Activated CD4-positive, alpha-beta memory T cell treated with anti-CD3 and anti-CD28 coated beads for 36 hours (primary cell): ENCODE measurements at places on chromosomes 7 and 10.

DNA sequence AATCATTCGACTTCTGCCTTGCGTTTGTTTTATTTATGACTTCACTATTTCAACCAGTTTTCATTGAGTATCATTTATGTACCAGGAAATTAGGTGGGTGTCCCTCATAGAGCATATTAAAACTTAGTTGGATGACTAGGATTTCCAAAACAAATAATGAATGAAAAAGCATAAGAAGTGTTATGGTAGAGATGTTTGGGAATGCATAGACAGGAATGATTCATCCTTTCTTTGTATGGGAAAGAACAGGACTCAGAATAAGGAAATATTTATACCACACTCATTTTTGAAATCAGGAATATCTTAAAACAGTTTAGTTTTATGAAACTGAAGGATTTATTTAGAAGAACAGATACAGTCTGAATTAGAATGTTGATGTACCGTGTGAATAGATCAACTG lies 315.7 kb downstream of the EXOC4 start:
- DNase-seq, result no peak

- no peak for DNase-seq
Measured at GRCh38 chr10:23512355-23513058, 73.6 kb downstream of the OTUD1 start.

- DNase-seq, result no peak
Measured at GRCh38 chr10:129772468-129773358, 191.4 kb downstream of the EBF3 start.

DNA sequence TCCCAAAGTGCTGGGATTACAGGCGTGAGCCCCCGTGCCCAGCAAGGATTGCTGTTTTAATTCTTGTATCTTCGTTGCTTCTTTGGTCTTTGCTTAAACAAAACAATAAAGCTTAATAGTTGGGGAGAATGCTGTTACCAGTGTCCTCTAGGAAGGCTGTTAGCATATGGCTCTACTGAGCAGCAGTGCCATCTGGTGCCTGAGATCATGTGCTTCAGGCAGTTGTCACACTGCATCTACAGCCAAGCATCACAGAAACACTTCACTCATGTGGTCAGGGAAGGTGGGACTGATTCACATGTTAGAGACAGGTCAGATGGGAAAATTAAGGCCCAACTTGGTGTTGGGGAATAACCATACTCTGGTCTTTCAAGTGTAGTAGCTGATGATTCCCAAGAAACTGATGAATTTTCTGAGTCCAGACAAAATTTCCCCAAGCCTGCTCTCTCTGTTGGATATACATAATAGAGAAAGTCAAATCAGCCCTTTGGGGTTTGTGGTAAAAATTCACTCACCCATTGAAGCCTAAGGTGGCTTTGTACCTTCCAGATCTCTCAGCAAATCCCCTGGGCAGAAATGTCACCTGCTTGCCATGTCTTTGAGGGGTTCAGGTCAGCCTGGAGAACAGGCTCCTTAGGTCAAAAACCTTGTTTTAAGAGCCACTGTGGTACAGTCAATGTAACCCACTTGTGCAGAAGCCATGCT lies 28.4 kb downstream of the UBE2D4 start:
- peak; percentile 37 for DNase-seq

- DNase-seq, result no peak
Measured at GRCh38 chr7:124489925-124490324, 275.7 kb downstream of the GPR37 start.

DNA sequence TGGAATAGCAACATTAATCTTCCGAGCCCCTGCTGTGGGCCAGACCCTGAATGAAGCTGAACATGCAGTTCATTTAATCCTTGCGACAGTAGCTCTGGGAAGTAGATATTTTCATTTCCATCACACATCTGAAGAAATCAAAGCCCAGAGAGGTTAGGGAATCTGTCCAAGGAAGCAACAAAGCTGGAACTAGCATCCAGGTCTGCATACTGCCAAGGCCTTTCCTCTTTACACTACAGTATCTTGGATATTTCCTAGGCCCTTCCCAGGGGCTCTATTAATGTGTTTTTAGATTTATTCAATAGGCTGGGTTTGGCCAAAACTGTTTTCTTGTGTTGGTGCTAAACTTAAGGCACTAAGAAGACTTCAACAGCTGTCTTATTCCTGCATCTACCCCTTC lies 48.1 kb downstream of the FAM13C start:
- no peak for DNase-seq

DNA sequence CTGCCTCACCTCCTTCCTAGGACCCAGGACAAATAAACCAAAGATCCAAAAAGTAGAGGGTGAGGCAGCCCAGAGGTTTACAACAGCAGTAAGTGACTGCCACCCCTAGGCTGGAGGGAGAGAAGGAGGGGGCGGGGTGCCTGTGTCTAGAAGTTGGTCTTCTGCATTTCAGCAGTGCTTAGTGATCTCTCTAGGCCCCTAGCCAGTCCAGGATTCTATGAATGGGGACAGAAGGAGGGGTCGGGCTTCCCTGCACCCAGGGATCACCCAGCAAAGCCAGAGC lies 62.8 kb upstream of the KDM7A start:
- DNase-seq, result peak; percentile 38

DNA sequence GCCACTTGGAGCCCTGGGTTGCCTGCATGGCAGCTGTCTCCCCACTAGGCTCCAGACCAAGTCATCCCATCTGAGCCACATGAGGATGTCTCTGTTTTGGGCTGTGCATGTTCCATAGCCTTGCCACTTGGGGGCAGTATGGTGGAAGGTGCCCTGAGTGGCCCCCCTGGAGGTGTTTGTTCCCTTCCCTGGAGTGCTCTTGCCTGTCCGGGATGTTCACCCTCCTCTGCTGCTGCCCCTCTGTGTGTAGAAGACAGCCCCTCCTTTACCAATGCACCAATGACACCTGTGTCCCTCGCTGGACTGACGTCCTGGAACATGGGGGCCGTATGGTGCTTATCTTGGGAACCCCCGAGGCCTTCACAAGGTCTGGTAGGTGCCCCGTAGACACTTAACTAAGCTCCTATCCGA lies 100.2 kb downstream of the ACTR3B start:
- DNase-seq, result no peak

DNA sequence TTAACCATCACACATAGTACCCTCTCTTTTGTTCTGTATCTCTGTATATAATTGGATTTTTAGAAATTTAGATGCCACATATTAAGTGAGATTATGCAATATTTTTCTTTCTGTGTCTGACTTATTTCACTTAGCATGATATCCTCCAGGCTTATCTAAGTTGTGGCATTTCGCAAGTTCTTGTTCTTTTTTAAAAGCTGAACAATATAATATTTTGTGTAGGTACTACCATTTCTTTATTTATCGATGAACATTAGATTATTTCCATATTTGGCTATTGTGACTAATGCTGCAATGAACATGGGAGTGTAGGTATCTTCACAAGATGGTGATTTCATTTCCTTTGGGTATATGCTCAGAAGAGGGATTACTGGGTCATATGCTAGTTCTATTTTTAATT lies 295.0 kb downstream of the SUGCT start:
- DNase-seq, result no peak

DNA sequence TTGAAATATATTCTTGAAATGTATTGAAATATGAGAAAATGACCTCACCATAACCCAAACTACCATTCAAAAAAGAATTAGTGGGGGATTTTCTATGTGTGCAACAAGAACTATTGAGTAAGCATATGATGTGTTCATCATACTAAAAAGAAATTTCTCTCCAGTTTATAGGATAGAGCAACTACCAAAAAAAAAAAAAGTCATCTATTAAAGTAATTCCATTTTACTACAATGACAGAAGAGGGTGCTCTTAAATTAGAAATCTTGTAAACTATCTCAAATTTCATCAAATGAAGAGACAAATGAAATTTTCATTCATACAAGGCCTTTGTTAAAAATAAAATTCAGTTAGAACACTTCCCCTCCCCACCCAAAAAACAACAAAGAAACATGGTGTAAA lies 195.4 kb upstream of the PLXDC2 start:
- no peak for DNase-seq

GRCh38 chr7:30927040-30927439 lies 15.4 kb downstream of the AQP1 start:
- DNase-seq, result peak; percentile 6

GRCh38 chr10:101561068-101561915 lies 26.8 kb downstream of the POLL start:
- DNase-seq, result no peak

- no peak for DNase-seq
Measured at GRCh38 chr7:2621948-2622640, 9.7 kb upstream of the TTYH3 start.

GRCh38 chr10:113627836-113628235 lies 36.0 kb downstream of the NRAP start:
- no peak for DNase-seq

DNA sequence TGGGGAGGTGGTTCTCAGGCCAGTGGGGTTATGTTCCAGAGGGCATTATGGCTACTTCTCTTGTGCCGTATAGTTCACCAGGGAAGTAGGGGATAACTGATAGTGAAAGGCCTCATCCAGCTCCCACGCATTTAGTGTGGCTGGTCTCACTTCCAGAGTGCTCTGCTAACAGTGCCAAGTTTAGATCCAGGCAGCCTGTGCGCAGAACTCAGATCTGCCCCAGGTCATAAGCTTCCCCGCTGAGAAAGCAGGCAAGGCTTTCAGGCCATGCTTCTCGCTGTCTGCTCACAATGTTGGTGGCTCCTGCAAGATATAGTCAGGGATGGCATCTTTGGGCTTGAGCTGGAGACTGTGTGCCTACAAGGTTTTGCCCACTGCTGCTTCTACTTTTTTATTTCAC lies 11.3 kb downstream of the AGK start:
- no peak for DNase-seq

DNA sequence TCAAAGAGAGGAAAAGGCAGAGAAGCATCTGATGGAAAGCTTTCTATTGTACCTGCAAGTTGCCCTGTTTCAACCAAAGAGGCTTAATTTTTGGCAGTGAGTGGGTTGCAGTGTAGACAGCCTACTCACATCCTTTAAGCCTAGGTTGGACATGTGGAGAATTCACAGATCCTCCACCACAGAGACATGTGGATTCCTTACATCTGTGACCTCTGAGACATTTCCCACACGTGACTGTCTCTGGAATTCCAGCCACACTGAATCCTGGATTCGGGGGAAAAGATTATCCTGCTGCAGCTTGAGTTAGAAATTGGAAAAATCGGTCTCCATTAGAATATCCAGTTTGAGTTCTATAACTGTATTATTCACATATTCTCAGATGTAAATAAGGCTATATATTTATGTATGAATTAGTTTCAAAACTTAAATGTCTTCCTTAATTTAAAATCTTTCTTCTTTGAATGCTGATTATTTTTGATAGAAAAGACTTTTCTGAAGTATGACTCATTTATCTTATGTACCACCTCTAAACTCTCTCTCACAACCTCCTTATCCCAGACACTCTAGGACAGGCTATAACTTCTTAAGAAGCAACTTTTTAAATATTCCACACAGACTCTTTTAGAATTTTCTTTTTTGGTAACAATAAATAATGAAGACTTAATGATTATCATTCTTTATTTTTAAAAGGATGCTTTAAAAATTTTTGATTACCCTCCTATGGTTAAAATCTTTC lies 123.3 kb downstream of the TWIST1 start:
- no peak for DNase-seq

DNA sequence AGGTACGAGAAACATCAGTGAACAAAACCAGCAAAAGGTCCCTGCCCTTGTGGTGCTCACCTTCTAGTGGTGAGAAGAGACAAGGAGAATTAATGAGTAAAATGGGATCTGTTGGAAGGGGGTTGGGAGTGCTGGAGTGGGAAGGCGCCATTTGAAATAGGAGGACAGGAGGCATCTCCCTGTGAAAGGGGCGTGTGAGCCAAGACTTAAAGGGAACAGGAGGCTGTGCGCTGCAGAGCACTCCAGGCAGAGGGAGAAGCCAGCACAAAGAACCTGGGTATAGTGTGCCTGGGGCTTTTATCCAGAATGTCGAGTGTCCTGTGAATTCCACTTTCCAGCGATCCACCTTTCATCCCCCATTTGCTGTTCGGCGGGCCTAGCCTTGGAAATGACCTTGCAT lies 497.9 kb upstream of the GALNT17 start:
- no peak for DNase-seq

DNA sequence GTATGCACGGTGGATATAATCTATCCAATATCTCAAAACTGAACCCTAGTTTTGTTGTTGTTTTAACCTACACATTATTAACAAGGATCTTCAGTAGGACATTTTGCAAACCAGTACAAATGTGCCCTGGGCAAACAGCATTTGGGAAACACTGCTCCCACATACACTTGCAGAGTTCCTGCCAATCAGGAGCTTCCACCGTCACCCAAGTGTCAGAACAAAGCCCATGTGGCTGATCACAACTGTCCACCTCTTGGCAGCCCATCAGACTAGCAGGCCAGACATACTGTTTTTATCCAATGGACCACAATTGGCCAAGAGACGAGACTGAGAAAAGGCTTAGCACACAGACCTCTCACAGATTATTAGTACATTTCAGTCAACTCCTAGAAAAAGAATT lies 200.4 kb downstream of the FAM107B start:
- no peak for DNase-seq

- no peak for DNase-seq
Measured at GRCh38 chr10:5614155-5614721, 52.2 kb downstream of the ASB13 start.

DNA sequence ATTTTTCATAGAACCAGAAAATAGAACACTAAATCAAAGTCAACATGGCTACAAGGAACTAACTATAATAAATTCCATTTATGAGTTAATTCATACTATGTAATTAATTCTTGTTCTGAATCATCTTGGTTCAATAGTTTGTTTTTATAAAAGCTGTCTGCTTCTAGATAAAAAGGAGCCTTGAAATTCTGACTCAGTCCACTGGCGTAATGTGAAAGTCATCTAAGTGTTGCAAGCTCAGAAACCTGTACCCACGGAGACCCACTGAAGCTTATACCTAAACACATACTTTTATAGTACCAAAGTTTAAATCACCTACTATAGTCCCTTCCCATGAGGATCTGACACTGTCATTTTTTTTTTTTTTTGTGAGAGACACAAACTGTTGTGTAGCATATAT lies 489.4 kb downstream of the SEMA3D start:
- no peak for DNase-seq

- DNase-seq, result peak; percentile 48
Measured at GRCh38 chr10:24952707-24953645, 570 bp upstream of the PRTFDC1 start.

DNA sequence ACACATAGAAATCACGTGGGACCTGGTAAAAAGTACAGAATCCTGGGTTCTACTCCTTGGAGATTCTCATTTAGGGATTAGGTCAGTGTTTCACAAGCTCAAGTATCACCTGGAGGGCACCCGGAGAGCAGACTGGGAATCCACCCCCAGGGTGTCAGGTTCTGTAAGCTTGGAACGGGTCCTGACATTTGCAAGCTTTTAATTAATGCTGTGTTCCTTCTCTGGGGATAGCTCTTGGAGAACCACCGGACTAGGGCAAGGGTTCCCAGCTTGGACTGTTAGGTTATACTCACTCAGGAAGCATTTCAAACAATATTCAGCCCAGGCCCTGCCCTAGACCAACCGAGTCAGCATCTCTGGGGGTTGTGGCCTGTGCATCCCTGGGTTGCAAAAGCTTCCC lies 23.0 kb downstream of the TCF7L2 start:
- DNase-seq, result no peak

DNA sequence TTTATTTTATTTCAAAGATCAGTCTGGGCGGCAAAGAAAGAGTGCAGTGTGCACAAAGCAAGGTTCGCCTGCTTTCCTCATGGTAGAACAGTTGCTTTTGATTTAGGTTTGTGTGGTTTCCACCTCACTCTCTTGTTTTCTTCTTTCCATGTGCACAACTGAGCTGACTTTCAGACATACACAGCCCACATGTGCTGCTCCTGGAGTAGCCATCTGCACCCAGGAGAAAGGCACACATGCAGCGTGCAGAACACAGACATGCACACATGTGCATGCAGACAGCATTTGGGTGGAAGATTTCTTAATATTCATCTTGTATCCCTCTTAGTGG lies 302.1 kb downstream of the FZD1 start:
- no peak for DNase-seq
